ENCODE measurements at places on chromosomes 5 and 9. TPM values are rescaled to one million over a fixed set of nuclear protein-coding genes. Genes with fewer than 3 reads are reported as not detected.

GRCh38 chr5:142079306-142079721 is 29.3 kb upstream of the NDFIP1 start:
- peak overlapping the region; percentile 33 for H3K27ac ChIP-seq
- peaks cover 16% of the 10 kb centered on the region for H3K4me1 ChIP-seq
- no peaks in the 10 kb centered on the region for H3K36me3 ChIP-seq
- no peak for DNase-seq

PITX1 gene
- polyA plus RNA-seq, result not detected

GRCh38 chr9:135671591-135672041 is 8.5 kb downstream of the LCN9 start:
- DNase-seq, result no peak
- H3K4me1 ChIP-seq, result no peaks in the 10 kb centered on the region
- H3K27me3 ChIP-seq, result no peaks in the 10 kb centered on the region
- no peak overlapping the region for H3K27ac ChIP-seq
- H3K4me3 ChIP-seq, result no peak overlapping the region
- no peaks in the 10 kb centered on the region for H3K36me3 ChIP-seq

- no peak for DNase-seq
- peaks cover 2% of the 10 kb centered on the region for H3K27me3 ChIP-seq
- H3K4me1 ChIP-seq, result no peaks in the 10 kb centered on the region
These were observed 185.1 kb downstream of the ADAMTSL1 start for GRCh38 chr9:18658804-18659705.

CCL28 gene
- polyA plus RNA-seq, result 15.6 TPM

DNA sequence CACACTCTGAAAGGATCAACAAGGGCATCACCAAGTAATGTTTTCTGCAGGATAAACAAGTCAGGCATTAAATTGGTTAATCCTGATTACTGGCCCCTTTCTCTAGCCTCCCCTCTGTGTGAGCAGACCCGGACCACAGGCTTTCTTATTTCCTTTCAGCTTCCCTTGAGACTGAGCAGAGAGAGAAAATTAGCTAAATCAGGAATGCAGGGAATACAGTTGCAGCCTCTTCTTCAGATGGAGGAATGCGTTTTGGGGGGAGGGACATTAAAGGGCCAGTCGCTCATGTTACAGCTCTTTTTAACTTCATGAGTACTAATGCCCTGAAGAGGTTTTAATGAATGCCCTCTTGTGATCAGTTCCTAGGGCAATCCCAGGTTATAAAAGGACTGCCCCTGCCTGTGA is 19.8 kb downstream of the PCDHAC2 start:
- H3K4me3 ChIP-seq, result no peak overlapping the region
- no peak overlapping the region for H3K27ac ChIP-seq
- no peak for DNase-seq
- H3K27me3 ChIP-seq, result peaks cover 53% of the 10 kb centered on the region

GRCh38 chr9:7762600-7762999 is 37.0 kb downstream of the DMAC1 start:
- H3K4me1 ChIP-seq, result no peaks in the 10 kb centered on the region
- no peak overlapping the region for H3K27ac ChIP-seq
- H3K4me3 ChIP-seq, result no peak overlapping the region
- H3K36me3 ChIP-seq, result no peaks in the 10 kb centered on the region
- DNase-seq, result no peak

DNA sequence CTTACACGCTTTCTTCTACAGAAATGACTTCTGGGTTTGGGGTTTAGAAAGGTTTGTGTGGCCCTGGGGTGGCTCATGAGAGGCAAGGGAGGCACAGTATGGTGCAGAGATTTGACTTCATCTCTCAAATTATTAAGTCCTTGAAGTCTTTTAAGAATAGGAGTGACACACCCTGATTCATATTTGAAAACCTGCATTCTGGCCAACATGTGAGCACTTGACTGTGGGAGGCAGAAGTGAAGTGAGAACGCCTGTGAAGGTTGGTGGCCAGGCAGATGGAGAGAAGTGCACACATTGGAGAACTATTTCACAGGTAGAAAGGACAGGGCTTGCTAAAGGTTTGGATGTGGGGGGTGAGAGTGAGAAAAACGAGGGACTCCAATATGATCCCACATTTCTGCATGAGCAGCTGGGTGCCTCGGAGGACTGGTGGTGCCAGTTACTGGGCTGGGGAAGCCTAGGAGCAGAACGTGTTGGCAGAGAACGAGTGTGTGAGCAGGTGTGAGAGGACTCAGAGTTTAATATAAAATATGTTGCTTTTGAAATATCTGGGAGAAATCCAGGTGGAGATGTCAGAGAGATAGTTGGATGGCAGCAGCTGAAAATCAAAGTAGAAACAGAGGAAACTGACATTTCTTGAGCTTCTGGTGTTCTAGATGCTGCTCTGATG is 240.0 kb upstream of the ADAMTSL1 start:
- no peak overlapping the region for H3K4me3 ChIP-seq
- no peaks in the 10 kb centered on the region for H3K4me1 ChIP-seq
- no peak for DNase-seq
- H3K27me3 ChIP-seq, result peaks cover 2% of the 10 kb centered on the region
- no peak overlapping the region for H3K27ac ChIP-seq
- H3K36me3 ChIP-seq, result no peaks in the 10 kb centered on the region

RASEF gene
- polyA plus RNA-seq, result not detected
